ENCODE measurements at places on chromosomes 3 and 15. TPM values are rescaled to one million over a fixed set of nuclear protein-coding genes. Genes with fewer than 3 reads are reported as not detected.

Gene KNSTRN
- 7.6 TPM for total RNA-seq

Gene CHL1
- 94.8 TPM for total RNA-seq

DNA sequence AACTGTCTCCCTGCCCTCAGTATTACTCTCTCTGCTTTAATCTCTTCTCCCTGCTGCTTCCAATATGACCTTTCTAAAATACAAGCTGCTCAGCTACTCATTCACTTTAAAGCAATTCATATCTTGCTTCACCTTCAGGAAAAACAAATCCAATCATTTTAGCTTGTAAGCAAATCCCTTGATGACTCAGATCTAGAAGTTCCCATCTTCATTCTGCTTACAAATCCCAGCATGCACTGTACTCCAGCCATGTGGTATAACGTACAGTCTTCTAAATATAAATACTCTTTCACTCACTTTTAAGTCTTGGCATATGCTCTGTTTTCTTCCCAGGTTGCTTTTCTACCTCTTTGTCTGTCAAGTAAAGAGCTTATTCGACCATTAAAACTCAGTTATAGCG, 1009.1 kb upstream of the SEMA6D start:
- no peak for DNase-seq

DNA sequence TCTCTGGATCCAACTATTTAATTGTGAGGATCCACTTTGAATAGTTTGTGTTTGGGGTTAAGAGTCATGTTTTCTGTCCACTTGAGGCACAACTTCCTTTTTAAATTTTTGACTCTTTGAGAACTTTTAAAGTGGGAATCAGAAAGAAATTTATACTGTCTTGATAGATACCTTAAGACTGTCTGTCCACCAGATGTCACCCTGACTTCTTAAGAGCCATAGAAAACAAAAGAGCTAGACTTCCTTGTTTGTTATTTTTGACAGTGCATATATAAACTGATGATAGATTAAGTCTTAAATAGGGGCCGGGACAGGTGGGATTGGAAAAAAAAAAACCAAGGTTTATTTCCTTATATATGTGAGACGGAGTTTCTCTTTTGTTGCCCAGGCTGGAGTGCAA, 52.1 kb upstream of the WDR72 start:
- DNase-seq, result no peak

DNA sequence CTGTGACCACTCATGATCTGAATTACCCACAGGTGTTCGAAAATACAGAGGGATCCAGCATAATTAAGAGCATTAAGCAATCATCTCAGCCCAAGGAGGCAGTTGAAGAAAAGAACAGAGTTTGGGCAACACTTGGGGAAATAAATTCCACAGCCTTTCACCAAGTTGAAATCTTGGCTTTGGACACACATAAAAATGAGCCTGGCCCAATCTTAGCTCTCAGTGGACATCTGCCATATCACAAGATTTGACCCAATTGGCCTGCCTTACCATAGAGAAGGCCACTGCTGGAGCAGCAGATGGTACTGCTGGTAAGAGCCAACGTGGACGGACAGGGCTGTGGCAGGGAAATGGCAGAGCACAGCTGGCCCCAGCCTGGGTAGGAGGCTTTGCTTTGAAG, 13.0 kb downstream of the FOXP1 start:
- DNase-seq, result no peak

DNA sequence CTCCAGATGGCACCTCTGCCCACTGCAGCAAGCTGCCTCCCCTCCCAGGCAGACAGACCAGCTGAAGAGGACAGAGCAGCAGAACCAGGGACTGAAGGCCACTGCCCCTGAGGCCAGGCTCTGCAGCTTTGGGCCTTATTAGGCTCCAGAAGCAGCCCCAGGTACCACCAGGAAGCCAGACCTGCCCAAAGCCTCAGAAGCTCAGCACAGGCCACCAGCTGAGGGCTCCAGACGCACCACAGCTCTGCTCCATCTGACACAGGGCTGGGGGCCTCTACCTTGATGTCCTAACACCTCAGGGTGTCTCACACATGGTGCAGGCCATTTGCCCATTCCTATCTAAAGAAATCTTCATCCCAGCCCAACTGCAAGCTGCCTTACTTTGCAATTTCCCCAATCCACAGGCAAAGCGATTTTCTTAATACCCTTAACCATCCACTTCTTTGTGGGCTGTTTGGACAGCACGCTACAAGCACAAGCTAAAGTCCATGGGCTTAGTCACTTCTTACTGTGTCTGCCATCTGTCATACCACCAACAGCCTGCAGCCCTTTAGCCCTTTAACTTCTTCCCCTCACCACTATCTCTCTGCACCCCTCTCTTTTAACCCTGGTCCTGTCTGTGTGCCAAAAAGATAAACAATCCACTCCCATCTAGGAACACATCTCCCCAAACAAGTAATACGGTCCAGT, 112.1 kb downstream of the IQSEC1 start:
- no peak for DNase-seq

- no peak for DNase-seq
These were observed 1.6 kb downstream of the TATDN2 start for GRCh38 chr3:10249833-10250232.
